ENCODE measurements at places on chromosomes 1 and 21. TPM values are rescaled to one million over a fixed set of nuclear protein-coding genes. Genes with fewer than 3 reads are reported as not detected.

DNA sequence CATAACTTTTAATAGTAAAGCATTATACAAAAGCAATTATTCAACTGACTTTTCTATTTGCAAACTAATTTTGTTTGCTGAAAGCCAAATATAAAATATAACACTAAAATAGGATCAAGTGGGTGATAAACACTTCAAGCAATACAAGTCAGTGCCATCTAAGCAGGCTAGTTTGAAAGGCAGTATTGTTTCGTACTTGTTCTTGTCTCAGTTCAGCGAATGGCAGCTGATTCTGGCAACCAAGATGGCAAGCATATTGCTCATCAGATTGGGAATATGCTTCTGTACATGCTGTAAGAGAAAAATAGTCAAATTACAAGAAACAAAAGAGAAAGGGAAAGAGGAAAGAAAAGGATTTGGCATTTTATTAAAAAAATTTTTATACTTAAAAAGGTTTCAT lies 7.5 kb downstream of the TMEM59 start:
- no peak for DNase-seq

MMEL1 gene
- total RNA-seq = 5.4 TPM

DNA sequence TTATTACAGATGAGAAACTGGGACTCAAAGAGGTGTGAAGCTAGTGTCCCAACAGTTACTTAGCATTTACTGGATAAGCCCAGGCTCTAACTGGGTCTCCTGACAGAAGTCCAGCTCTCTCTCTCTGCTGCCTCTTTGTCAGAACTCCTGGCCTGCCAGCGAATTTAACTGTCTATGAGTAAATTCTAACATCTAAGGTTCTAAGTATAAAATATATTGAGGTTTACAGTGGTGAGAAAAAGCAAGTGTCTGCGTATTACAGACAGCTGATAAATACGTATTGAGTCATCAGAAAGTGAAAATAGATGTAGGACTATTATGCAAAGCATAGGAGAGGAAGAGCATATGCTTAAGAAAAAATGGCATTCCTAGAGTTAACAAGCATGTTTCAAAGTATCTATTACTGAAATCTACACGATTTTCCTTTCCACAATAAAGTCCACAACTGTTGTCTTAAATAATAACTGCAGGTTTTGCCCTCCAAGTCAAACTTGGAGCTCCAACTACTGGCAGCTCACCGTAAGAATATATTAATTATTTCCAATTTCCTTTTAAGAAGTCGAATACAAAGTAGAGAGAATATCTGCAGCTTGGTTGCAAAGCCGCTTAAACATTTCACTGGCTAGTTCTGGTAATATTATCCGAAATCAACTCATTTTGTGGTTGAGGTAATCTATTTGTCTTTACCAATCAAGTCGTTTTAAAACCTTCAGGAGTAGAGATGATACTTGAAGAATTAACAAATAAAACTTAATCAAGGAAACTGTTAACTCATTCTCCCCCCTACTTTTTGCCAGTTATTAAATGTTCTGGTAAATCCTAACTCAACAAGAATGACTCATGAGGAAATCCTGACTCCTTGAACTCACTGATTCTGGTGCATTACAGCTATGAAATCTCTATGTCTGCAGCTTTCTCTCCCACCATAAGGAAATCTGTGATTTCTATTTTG lies 1.4 kb upstream of the RGS2 start:
- peak; percentile 87 for DNase-seq

DNASE2B gene
- total RNA-seq = not detected

ZNF697 gene
- total RNA-seq = 21.1 TPM

TRIM67 gene
- total RNA-seq = not detected

NTMT2 gene
- total RNA-seq = not detected

DNAJC6 gene
- total RNA-seq = 11.9 TPM

- no peak for DNase-seq
Measured at GRCh38 chr1:18049228-18049627, 58.4 kb upstream of the IGSF21 start.

PTPRC gene
- total RNA-seq = not detected

ANGPTL3 gene
- not detected for total RNA-seq

GRCh38 chr1:212396638-212397037 lies 18.0 kb downstream of the PACC1 start:
- no peak for DNase-seq

DNA sequence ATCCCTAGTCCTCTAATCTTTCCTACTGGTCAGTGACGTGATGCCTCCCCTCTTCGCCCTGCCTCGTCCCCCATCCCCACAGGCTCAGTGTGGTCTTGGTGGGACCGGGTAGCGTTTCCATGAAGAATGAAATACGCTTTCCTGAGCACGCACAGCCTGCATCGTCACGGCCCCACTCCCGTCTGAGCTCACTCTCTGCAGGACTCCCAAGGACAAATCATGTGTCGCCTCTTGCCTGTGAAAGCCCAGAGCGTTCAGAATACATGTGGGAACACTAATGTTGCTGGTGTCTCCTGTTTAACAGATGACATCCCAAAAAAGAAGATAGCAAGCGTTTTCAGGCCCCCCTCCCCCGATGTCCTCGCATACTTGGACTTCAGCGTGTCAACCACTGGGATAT lies 49.2 kb downstream of the S100B start:
- DNase-seq = no peak

DNA sequence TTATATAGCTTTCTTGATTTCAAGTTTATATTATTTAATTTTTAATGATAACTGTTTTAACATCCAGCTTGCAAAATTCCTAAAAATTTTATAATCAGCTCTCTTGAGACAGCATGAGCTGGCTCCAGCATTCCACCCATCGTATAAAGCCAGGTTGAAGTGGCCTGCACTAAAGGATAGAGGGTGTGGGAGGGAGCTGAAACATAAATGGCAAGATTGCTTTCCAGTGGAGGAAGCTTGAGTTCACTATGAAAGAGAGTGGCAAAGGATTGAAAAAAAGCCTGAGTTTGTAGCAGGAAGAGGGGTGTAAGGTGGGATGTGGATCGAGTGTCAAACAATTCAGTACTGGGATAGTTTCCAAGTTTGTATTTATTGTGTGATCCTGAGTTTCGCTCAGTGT lies 48.5 kb upstream of the ZNF644 start:
- DNase-seq = no peak

GRCh38 chr1:221987860-221988520 lies 246.1 kb upstream of the DUSP10 start:
- no peak for DNase-seq

- DNase-seq = no peak
Measured at GRCh38 chr1:97202481-97203380, 481.1 kb downstream of the PTBP2 start.

GSTM1 gene
- 8.5 TPM for total RNA-seq

Measured in dermis blood vessel endothelial cell (primary cell).